ENCODE measurements at places on chromosomes 7 and 10.
A peak's percentile ranks its signal among the peaks of the same experiment; 100 is the strongest.

DNA sequence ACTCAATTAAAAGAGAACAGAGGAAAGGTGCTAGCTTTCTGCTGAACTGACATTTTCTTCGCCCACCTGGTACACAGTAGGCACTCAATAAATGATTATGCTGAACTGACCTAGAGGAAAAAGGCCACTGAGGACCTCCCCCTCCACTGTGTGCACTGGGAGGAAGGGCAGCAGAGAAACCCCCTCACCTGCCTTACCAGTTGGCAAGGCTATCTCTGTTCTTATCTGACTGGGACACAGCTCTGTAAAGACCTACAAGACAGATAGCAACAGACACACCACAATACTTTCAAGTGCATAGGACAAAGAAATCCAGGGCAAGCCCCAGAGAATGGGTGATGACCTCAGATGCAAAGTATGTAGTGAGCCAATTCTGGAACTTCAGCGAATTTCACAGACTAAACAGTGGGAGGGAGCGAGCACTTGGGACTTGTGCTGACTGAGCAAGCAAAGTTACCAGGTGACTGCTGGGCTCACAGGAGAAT, 30.4 kb downstream of the PDLIM1 start:
- DNase-seq = no peak

DNA sequence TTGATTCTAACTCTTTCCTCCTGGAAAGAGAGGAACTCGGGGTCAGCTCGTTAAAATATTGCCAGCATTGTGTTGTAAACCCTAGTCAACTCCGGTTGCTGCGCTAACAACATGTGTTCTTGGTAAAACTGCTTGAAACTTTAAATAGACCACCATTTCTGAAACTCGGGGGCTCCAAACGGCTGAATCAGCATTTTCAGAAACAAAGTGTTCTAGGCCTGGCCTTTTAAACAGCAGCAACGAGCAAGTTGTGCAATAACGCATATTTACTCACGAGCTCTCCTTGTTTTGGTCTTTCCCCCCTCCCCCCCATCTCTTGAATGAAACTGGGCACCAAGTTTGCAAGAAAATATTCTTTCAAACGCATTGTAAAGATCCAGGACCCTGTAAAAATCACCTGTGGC, 9.2 kb upstream of the GRB10 start:
- DNase-seq = no peak

DNA sequence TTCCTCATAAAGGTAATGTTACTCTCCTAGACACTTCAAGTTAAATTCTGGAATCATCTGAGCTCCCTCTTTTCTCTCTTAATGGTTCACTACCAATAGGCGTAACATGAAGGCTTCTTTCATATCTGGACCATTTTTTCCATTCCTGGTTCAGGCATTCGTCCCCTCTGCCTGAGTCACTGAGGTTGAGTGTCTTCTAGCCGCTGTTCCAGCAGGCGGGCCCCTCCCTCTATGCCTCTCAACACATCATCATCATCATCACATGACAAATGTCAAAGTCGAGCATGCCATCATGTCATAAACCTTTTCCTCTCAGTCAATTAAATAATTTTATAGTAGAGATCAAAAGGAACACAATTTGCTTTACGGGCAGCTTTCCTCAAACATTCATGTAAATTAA, 168.9 kb upstream of the ASAH2 start:
- DNase-seq = no peak

DNA sequence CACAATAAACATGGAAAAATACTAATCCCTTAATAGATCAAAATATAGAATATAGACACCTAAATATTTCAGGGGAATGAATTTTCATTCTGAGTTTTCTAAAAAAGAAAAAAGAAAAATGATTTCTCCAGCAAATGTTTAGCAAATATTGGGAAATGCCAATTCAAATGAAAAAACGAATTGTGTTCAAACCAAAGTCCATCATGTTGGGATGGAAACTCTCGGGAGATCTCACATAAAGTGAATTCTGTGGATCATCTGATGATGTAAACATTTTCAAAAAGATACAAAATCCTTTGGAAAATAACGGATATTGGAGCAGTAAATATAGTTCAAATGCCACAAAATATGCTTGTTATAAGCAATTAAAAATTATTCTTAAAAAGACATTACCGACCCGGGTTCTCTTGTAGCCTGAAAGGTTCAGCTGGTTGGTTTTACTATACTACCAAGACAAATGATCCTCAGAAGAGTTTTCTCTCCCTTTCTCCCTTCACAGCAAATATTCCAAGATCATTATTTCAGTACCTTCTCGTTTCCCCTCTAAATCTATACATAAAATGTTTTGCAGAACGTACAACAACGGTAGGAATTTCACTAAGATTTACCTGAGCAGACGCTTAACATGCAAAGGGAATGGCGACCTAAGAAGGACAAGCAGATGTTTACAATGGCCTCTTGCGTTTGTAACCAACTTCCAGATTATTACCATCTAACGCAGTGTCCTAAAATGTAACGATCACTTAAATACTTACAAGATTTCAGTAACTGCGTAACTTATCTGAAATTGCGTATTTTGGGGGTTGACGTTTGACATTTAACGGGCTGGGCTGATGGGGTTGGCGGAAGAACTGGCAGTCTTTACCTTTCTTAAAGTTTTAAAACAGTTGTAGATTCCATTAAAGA, 2.5 kb downstream of the HOXA13 start:
- no peak for DNase-seq

- DNase-seq = no peak
Observed at GRCh38 chr10:59311025-59311424, 51.3 kb downstream of the FAM13C start.

DNA sequence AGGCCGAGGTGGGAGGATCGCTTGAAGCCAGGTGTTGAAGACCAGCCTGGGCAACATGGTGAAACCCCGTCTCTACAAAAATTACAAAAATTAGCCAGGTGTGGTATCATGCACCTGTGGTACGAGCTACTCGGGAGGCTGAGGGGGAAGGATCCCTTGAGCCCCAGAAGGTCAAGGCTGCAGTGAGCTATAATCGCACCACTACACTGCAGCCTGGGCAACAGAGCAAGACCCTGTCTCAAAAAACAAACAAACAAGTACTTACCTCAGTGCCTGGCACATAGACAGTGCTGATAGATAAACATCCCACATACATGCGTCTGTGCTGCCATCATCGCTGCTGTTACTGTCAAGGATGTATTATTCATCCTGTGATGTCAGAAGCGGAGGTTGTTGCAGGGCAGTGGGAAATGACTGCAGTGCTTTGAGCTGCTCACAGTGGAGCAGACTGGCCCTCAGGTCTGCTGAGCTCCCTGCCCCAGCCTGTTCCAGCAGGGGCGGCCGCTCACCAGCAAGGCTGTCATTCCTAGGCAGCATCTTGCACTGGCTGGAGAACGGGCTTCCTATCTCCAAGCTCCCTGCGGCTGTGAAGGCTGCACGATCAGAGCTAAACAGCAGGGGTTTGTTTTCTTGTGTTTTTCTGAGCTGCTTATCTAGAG, 18.6 kb downstream of the FOXK1 start:
- no peak for DNase-seq

GRCh38 chr10:59360605-59361405, 1.5 kb downstream of the FAM13C start:
- no peak for DNase-seq

- no peak for DNase-seq
Observed at GRCh38 chr10:103837370-103838069, 17.9 kb downstream of the SH3PXD2A start.

DNA sequence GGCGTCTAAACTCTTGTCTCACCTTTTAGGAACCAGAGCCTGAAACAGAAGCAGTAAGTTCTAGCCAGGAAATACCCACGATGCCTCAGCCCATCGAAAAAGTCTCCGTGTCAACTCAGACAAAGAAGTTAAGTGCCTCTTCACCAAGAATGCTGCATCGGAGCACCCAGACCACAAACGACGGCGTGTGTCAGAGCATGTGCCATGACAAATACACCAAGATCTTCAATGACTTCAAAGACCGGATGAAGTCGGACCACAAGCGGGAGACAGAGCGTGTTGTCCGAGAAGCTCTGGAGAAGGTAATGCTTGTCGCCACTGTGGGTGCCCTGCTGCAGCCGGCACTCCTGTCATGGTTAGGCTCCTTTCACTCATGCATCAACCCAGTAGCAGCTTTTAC, 113.1 kb downstream of the ZMYND11 start:
- no peak for DNase-seq

DNA sequence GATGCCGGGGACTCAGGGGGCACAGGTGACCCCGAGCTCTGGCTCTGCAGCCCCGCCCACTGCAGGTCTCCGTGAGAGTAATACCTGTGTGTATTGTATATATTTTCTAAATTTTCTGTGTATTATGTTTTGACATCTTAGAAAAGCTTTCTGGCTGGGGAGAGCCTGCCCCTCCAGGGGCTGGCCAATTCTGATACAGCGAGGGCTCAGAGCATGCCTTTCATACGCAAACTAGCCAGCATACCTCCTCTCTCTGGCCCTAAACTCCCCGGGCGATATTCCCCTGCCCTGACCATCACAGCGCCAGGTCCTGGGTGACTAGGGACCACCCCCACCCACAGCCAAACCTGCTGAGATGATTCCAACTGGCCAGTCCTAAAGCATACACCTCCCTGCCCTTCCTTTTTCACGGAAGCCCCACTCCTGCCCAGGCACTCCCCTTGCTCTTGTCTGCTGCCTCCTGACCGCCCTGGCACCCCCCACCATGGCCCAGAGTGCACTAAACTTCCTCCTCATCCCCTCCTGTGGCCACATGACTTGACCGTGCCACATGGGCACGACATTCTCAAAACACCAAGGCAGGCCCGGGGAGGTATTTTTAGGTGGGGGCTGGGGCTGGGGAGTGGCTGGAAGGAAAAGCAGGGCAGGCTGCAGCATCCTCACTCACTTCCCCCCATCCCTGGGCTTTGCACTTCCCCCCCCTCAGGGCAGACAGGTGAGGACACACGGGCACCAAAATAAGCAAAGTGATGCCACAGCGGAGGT, 61.5 kb downstream of the INSIG1 start:
- DNase-seq = no peak

DNA sequence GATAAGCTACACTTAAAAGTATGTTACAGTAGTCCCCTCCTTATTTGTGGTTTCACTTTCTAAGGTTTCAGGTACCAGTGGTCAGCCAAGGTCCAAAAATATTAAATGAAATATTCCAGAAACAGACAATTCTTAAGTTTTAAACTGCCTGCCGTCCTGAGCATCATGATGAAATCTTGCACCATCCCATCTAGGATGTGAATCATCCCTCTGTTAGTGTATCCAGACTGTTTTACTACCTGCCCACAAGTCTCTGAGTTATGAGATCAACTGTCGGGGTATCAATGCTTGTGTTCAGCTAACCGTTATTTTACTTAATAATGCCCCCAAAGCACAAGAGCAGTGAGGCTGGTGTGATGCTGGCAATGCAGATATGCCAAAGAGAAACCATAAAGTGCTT, 11.4 kb downstream of the KDM7A start:
- peak; percentile 19 for DNase-seq

DNA sequence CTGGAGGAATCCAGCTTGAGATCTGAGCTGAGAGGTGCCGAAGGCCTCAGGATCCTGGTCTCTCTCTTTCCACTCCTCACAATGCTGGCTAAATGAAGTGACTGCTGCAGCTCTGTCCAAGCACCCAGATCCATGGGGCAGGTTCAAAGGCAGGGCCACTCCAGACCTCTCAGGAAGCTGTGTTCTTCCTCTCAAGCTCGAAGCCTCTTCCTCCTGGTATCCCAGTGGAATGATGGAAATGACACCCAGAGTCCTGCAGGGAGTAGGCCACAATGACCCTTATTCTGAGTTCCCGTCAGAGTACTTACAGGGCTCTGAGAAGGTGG, 574.1 kb downstream of the GRID1 start:
- DNase-seq = no peak

DNA sequence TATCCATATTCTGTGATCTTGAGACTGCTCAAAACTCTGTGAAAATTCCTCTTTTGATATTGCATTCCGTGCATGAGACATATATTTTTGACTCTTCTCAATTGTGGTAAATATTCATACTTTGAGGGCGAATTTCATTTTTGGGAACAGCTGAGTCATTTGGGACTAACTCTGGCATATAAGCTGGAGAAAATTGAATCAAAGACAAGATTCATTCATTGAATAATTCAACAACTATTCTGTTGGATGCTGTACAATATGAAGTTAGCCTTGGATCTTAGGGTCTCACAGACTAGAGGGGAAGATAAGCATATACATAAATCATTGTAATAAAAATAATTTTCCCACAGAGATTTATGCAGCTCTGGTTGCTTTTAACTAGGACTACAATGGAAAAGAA, 183.2 kb upstream of the NEBL start:
- no peak for DNase-seq

- DNase-seq = no peak
Observed at GRCh38 chr10:89959433-89960110, 258.2 kb downstream of the KIF20B start.
